T-helper 17 cell (primary cell): ENCODE measurements at places on chromosomes 1 and 21.

DNA sequence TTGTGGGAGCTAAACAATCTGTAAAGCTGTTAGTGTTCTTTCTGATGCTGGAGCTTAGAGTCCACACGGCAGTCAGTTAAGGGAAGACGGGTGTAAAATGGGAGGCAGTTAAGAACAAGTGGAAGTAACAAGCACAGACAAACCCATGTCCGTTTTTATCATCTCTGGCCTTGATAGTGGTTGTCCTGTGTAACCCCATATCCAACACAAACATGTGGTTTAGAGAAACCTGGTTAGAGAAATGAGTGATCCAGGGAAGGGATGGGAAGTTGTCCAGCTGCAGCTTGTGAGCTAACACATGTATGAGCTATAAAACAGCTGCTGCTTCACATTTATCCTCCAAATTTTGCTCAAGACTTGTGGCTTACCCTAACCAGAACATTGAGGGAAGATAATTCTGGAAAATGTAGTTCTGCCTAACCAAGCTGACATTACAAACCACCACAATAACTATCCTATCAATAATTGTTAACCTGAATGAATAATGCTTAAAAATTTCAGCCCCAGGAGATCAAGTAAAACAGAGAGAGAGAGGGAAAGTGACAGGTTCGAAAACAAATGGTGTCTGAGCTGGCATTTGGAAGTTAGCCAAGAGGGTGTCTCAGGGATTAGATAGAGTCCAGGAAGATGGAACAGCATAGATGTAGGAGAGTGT lies 10.6 kb upstream of the C1orf162 start:
- no peak for DNase-seq

GRCh38 chr21:45467221-45467779 lies 62.3 kb downstream of the COL18A1 start:
- no peak for DNase-seq

DNA sequence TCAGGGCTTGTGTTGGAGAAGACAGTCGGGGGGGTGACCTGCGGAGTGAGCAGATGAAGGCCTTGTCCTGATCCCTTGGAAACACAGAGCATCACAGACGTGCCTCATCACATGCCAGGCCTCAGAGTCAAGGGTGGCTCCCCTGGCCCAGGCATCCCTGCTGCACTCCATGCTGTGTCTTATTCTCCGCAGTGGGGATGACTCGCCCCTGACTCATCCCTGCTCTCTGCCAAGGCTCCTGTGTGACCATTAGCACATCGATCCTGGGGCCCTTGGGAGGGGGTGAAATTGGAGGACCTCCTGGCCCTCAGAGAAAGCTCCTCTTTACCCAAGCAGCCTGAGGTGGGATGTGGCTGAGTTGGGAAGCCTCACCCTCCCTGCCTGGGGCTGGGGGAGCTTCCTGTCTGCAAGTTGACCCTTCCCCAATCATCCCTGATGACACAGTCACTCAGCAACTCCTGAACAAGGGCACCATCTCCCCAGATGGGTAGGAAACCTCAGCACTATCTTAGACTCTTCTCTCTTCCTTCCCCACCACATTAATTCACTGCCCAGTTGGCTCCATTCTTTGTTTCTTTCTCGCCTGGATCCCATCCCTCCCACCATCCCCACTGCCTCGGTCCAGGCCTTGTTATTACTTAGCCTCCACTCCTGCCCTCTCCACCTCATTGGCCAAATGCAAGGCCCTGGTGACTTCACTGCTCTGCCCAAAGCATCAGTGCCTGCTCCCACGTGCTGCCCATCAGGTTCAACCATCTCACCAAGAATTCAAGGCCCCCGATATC lies 74.6 kb downstream of the CAMK2N1 start:
- no peak for DNase-seq

- DNase-seq: no peak
Observed at GRCh38 chr1:66401244-66401643, 132.7 kb upstream of the SGIP1 start.

DNA sequence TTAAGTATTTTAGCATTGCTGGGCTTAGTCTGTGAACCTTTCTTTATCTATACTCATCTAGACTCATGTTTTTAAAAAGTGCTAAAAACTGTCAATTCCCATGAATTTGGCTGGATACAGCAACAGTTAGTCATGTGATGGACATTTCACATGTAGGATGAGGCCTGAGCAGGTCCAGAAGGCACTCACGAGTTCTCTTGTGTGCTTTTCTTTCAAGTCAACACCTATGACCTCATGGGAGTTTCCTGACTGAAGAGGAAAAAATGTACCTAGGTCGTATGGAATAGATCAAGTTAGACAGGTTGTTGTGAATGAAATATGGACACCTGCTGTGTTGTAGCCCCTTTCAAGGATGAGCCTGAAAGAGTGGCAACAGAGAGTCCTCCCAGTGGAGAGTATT lies 394.2 kb downstream of the DUSP10 start:
- no peak for DNase-seq

DNA sequence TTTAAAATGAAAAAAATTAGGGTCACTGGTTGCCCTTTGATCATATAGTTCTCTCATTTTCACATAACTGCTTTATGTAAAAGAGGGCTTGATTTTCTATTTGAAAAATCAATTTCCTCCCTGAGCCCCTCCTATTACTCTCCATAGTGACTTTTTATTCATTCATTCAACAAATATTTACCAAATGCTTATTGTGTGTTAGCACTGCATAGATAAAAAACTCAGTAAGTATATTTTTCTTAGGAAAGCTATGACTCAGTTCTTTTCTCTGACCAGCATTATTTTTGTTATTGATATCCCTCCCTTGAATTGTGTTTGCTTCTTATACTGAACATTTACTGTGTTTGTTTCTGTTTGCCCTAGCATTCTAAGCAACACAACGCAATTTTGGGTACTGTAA lies 59.8 kb downstream of the NTNG1 start:
- no peak for DNase-seq

- DNase-seq: no peak
Observed at GRCh38 chr1:76269155-76269554, 194.6 kb downstream of the ST6GALNAC3 start.

DNA sequence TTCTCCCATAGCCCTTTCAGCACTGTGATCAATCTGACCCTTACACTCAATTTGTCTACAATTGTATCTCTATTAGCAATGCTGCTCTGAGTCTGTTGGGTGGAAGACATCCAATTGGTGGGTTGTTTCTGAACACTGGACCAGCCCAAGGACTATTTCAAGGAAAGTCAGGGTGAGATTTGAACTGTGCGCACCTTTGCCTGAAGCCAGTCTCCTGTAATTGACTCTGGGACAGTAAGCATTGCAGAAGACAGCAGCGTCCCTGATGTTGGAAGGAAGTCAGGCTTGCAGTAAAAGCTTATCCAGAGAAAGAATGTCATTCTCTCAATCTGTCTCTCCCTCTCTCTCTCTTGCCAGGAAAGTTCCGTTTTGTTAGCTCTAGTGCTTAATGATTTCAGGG lies 233.9 kb downstream of the KIF26B start:
- DNase-seq: no peak

GRCh38 chr1:7186382-7187111 lies 401.3 kb downstream of the CAMTA1 start:
- no peak for DNase-seq
